ENCODE measurements at places on chromosomes 2 and 18.

DNA sequence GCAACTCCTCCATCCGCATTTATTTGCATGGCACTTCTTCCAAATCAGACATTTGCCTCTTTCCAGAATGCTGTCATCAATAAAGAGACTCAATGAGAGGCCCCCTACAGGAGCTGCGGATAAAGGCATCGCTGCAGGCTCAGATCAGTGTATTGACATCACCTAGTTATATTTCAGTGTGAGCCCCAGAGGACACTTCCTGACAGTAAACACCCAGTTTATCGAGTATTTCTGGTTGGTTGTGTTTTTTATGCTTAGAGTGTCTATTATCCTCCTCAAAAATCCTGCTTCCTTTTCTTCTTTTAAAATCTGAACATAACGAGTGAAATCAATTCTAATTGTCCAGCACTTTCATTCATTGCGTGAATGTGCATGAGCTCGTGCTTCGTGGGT is 38.8 kb downstream of the NRP2 start:
- DNase-seq = no peak

DNA sequence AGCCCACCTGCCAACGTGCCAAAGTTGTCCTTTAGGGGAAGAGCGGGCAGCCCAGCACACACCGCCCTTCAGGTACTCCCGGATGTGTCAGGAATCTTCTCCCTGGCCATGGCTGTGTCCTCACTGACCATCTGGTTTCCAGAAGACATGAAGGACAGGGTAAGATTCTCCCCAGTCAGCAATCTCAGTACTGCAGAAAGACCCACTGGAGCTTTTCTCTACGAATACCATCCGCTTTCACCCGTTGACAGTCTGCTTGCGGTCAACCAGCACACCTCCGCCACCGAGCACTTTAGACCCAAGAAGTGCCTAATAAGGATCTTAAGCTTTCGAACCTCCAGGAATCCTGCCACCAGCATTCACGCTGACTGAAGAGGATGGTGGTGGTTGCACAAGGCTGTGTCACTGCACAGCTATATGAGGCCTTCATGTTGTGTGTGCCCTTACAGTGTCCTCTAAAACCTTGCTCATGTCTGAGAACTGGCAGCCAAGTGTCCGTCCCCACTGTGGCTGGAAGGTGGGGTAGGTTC is 42.7 kb upstream of the ITM2C start:
- DNase-seq = no peak

- no peak for DNase-seq
Measured at GRCh38 chr2:227443889-227444568, 27.9 kb upstream of the AGFG1 start.

- DNase-seq = no peak
Measured at GRCh38 chr18:40414155-40414754, 1540.8 kb upstream of the PIK3C3 start.

DNA sequence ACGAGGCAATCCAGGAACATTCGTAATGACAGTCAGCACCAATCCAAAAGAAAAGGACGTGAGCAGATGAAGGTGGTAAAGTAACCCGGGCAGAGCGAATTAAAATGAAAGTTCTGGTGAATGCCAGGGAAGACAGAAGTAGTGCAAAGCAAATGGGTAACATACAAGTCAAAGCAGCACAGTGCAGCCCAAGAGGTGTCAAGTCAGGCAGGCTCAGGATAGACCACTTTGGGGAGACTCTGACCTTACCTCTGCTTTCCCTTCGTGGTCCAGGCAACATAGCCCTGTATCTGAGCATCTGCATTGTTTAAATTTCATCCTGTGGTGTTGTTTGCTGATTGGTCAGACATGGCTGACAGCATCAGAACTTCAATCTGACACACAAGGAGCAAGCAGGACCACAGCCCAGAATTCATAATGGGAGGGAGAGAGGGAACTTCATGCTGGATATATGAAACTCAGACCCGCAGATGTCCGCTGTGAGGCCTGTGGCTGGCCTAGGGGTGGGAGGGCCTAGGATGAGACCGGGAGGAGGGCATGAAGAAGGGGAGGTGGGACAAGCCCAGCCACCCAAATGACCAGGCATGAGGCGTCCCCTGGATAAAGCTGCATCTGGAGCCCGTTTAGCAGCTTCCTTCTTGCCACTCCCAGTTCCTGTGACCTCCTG is 285.7 kb downstream of the TCF4 start:
- DNase-seq = no peak

DNA sequence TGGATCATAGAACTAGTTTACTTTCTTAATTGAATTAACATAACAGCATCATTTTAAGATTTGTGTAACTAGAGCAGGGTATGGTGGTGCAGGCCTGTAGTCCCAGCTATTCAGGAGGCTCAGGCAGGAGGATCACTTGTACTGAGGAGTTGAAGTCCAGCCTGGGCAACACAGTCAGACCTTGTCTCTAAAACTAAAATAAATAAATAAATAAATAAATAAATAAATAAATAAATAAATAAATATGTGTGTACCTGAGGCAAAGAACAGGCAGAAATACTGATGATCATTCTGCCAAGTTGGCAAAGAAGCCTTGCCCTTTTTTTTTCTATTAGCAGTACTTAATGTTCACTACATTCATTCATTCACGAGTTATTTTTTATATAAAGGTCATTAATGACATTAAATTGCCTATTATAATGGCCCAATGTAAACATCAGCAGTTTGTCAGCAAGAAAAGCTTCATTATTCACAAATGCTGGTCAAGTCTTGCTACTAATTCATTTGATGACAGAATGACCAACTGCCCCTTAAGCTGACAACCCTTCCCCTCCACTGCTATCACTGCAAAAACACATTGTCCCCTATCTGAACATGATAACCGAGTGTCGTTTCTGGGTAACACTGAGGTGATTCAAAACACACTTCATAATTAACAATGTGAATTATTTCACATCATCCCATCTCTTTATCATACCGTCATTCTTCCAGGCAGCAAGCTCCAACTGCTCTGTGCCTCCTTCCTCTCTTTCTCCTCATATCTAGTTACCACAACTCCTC is 39.0 kb downstream of the ARL5A start:
- DNase-seq = no peak

- DNase-seq = no peak
Measured at GRCh38 chr2:31266804-31267203, 32.9 kb downstream of the EHD3 start.

DNA sequence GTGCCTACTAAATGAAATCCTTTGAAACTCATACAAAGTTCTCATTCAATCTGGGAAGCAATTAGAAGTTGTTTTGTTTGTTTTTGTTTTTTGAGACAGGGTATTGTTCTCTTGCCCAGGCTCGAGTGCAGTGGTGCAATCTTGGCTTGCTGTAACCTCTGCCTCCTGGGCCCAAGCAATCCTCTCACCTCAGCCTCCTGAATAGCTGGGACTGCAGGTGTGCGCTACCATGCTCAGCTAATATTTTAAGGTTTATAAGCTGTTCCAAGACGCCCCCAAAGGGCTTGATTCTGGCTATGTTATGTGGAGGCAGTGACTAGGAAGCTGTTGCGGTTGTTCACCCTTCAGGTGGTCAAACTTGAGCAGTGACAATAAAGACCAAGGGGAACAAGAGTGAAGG is 48.5 kb downstream of the NAB1 start:
- DNase-seq = no peak
